Substantia nigra (tissue), 51 donors: ENCODE measurements at places on chromosomes 7 and 10.

GRCh38 chr7:131606346-131607290 is 50.2 kb upstream of the PODXL start:
- no peak for DNase-seq

DNA sequence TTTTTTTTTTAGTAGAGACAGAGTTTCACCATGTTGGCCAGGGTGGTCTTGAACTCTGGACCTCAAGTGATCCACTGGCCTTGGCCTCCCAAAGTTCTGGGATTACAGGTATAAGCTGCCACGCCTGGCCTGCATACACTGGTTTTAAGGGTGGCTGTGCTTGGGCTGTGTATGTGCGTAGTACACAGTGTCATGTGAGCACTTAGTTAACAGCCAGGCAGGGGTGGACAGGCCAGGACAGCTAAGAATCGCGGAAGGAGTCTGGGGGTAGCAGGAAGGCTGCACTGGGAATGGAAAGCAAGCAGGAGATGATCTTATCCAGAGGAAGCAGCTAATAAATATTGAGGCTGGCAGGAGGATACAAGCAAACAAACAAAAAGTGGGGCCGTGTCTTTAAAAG is 380.0 kb upstream of the GALNT17 start:
- no peak for DNase-seq

- DNase-seq: no peak
Measured at GRCh38 chr7:50330696-50331095, 26.2 kb downstream of the IKZF1 start.

DNA sequence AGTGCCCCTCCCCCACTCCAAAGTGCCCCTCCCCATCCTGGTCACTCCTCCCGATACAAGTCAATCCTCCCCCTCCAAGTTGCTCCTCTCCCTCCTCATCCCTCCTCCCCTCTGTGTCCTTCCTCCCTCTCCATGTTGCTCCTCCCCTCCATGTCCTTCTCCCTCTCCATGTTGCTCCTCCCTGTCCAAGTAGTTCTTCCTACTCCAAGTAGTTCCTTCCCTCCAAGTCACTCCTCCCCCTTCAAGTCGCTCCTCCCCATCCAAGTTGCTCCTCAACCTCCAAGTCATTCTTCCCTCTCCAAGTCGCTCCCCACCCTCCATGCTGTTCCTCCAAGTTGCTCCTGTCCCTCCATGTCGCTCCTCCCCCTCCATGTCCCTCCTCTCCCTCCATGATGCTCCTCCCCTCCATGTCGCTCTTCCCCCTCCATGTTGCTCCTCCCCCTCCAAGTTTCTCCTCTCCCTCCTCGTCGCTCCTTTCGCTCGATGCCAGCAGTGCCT is 8.6 kb upstream of the WBP1L start:
- no peak for DNase-seq

- DNase-seq: no peak
Measured at GRCh38 chr10:77392236-77392721, 245.3 kb downstream of the KCNMA1 start.

DNA sequence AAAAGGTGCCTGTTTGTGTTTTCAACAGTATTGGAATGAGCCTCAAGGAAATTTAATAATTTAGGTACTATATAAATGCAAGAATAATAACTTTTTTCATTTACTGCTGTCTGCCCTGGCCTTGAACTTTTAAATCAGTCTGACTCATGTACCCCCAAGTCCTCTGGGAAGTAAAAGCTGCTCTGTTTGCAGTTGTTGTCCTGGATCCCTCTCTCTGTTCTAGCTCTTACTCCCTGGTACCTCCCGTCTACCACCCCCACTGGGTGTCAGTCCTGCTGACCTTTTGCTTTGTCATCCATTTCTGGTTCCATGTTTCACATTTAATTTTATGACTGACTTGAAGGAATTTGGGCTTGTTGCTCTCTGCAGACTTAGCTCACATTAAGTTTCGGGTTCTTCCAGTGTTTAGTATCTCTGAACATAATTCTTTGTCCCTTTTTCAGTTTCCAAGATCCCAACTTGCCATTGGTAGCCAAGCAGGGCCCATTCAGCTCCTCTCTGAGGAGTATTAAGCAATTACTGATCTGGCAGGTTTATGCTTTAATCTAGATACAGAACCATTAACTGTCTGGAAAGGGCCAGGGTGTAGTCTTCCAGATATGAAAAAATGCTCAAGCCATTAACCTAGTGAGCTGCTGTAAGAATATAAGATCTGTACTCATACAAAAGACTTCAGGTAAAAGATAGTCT is 208.7 kb upstream of the FAM3C start:
- DNase-seq: no peak

DNA sequence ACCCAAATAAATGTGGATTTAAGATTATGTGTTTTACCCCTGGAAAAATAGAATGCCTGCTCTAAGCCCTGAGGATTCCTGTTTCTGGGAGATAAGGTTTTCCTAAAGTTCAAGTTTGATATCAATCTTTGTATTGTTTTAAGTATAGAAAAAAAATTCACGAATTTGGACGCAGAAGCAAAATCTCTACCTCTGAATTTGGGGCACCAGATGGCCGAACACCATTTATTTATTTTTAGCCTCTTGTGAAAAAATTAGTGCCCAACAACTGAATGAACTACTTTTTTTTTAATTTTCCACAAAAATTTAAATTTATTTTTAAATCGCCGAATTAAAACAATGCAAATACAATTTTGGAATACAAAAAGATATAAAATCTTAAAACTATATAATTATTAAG is 128.1 kb upstream of the SP4 start:
- no peak for DNase-seq

DNA sequence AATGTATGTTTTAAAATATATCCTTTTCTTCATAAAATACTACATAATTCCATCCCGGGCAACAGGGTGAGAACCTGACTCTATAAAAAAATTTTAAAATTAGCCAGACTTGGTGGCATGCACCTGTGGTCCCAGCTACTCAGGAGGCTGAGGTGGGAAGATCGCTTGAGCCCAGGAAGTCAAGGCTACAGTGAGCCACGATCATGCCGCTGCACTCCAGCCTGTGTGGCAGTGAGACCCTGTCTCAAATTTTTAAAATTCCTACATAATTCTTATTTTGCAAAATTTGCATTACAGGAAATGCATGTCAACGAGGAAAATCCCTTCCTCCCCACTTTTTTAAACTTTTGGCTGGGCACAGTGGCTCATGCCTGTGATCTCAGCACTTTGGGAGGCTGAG is 31.3 kb downstream of the AFAP1L2 start:
- DNase-seq: no peak

- no peak for DNase-seq
Measured at GRCh38 chr10:1229116-1229515, 172.9 kb downstream of the WDR37 start.

DNA sequence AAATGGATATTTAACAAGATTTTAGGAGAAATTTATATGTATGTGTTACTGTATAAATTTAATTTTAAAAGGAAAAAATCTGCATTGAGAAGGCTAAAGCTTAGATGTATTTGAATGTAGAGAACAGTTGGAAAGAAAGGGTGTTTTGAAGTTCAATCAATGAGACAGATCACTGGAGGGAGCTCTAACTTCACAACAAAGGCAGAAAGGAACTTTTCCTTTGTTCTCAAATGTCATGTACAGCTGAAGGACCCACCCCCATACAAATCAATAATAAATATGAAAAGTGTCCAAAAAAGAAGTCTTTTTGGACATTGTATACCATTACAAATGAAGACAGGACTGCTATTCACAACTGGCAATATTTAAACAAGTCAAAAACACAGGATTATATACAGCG is 403.4 kb downstream of the DNAJB9 start:
- DNase-seq: no peak

GRCh38 chr7:157272351-157273207 is 64.2 kb upstream of the DNAJB6 start:
- DNase-seq: no peak

- DNase-seq: no peak
Measured at GRCh38 chr7:98872328-98872924, 2.6 kb upstream of the TMEM130 start.

- DNase-seq: no peak
Measured at GRCh38 chr7:23470330-23471105, at the start of gene IGF2BP3. IGF2BP3 (minus strand) TSS chr7:23470491; CDS start chr7:23470110, 381 bp downstream.

- no peak for DNase-seq
Measured at GRCh38 chr7:112869111-112869774, 79.0 kb upstream of the TMEM168 start.

DNA sequence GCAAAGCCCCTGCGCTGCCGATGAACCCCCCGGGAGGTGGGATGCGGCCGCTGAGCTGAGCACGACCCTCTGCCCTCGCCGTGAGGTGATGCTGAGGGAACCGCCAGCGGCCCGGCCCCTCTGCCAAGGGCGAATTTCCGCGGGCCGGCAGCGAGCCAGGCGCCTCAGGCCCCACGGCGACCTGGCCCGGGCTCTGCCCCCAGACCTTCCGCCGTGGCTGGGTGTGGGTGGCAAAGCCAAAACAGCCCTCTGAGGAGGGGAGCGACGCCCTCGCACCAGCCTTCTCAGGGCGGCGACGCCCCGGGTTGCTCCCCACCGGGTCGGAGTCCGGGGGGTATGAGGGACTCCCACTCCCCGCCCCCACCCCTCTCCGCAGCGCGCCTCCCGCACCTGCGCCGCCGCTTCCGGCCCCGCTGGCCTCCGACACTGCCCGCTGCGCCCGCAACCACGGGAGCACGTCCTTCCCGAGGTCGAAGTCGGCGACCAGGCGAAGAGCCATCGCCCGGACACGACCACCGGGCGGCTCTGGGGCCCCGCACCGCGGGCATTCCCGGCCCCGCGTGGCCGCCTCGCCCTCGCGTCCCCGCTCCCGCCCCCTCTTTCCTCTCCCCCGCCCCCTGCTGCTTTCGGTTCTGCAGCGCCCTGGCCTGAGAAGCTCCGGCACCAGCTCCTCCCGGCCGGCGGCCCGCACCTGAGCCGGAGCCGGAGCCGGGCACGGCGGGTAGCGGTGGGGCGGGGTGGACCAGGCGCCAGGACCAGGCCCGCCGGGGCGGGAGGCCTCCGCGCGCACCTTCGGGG is at the start of gene GSAP:
TSS of gene GSAP (minus strand) at position 527 of the 798 bp plus-strand sequence. CDS start at position 499, 28 bp downstream.
- peak; percentile 44 for DNase-seq

GRCh38 chr10:19107406-19107805 is 58.8 kb downstream of the MALRD1 start:
- DNase-seq: no peak

DNA sequence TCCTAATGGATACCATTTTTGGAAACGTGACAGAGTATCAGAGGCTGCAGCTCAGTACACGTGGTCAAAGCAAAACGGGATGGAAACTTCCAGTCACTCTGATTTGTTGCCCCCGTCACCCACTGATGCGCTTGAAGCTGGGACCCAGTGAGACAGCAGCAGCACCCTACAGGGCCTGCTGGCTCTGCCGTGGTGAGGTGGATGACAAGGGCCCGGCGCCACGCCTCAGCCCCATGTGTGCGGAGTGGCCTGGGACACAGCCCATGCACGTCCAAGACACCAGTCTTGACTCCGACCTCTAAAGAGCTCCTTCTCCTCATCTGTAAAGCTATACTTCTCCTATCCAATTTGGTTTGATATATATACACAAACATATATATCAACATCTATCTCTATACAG is 39.0 kb downstream of the CLEC2L start:
- no peak for DNase-seq

DNA sequence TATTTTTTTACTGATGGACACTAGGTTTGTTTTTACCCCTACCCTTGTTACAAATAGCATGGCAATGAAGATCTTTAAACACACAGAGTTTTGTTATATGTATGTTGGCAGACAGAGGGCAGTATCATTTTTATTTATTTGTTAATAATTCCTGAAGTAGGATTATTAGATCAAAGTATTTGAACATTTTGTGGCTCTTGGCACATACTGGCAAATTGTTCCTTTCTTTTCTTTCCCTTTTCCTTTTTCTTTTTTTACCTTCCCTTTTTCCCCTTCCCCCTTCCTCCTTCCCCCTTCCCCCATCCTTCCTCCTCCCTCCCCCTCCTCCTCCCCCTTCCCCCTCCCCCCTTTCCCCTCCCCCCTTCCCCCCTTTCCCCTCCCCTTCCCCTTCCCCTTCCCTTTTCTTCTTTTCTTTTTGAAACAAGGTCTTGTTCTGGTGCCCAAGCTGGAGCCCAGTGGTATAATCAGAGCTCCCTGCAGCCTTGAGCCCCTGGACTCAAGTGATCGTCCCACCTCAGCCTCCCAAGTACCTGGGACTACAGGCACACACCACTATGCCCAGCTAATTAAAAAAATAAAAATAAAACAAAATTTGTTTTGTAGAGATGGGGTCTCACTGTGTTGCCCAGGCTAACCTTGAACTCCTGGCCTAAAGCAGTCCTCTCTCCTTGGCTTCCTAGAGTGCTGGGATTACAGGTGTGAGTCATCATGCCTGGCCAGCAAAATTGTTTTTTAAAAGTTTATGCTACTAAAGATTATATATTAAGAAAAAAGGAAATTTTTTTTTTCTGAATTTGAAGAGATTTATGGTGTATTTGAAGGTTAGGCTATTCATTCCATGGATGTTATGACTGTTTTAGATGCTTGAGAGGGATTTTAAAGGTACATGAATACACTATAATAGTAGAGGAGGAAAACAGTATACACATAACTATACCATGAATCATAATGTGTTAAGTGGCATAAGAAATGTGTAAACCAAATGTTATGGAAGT is 39.3 kb downstream of the SEPTIN7 start:
- no peak for DNase-seq

GRCh38 chr7:42587806-42588205 is 324.1 kb downstream of the C7orf25 start:
- DNase-seq: no peak

GRCh38 chr7:12244129-12244528 is 33.0 kb downstream of the TMEM106B start:
- DNase-seq: no peak

DNA sequence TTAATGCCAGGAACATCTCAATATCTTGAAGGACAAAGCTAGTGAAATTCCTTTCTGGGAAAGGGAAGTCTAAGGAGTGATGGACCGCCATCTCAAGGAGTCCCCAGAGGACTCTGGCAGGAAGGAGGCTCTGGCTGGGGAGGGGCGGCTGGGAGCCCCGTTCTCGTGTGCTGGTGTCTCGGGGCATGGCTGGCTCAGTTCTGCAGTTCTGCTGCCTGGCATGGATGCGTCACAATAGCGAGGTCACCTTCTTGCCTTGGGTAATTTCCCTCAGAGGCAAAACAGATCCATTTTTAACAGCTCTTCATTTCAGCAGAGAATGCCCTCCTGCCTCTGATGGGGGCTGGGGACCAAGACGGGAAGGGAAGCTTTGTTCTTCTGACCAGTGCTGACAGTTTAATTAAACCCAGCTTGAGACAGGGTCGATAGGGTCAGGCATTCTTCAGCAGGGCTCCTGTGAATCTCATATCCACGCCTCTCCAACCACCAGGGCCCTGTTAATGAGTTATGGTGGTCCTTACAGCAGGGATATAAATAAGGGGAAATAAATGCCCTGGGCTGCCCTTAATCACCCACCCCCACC is 35.7 kb downstream of the SLIT1 start:
- DNase-seq: no peak
